ENCODE measurements at places on chromosomes 7 and 10. TPM values are rescaled to one million over a fixed set of nuclear protein-coding genes. Genes with fewer than 3 reads are reported as not detected.

DNA sequence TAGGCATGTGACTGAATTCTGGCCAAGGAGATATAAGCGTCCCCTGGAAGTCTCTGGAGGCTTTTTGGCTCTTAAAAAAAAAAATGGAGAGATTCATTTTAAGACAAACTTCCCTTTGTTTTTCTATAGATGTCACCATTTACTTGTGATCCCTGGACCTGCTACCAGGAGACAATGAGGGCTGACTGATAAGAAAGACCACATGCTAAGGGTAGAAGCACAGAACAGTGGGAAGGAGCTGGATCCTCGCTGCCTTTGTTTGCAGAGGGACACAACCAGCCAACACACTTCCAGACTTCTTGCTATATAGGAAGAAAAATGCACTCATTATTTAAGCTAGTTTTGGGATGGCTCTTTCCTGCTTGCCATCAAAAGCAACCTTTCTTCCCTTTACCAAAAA lies 172.2 kb downstream of the GRM8 start:
- DNase-seq: no peak

DNA sequence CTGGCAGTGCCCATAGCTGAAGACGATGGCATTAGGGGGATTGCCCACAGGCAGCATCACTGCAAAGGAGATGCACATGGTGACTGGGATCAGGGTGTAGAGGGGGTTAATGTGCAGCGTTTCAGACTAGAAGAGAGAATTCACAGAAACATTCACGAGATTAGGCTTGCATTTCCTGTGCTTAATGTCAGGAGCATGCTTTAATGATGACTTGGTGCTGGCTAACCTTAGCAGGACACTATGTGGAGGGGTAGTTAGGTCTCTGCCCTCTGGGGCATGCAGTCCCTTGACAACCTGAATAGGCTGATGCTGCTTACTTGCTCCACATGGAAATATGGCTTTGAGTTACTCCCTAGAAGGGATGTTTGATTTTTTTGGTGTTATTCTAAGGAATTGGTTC lies 21.8 kb downstream of the STMP1 start:
- DNase-seq: no peak

- no peak for DNase-seq
These were observed 5.4 kb upstream of the CEP41 start for GRCh38 chr7:130446259-130446658.

DNA sequence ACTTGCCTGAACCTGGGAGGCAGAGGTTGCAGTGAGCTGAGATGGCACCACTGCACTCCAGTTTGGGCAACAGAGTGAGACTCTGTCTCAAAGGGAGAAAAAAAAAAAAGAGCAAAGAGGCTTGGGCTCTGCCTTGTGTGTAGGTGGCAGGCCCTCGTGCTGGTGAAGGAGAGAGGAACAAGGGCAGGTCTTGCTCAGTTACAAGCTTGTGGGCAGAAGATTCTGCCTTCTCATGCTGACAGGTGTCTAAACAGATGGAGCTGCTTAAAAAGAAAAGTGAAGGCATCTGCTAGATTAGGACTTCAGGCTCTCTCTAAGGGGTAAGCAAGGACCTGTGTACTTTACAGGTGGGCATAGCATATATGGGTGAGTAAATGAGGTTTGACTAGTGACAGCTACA lies 65.5 kb upstream of the TRIM8 start:
- no peak for DNase-seq

GRCh38 chr7:47535704-47536628 lies 45.9 kb downstream of the TNS3 start:
- no peak for DNase-seq

- DNase-seq: no peak
These were observed 92.8 kb downstream of the CPXM2 start for GRCh38 chr10:123798856-123799255.

GRCh38 chr10:8069108-8069507 lies 14.6 kb downstream of the GATA3 start:
- no peak for DNase-seq

GRCh38 chr7:131374821-131375220 lies 47.1 kb downstream of the MKLN1 start:
- DNase-seq: no peak

The TMEM229A gene
- 0.83 TPM for total RNA-seq

The ACTL6B gene
- total RNA-seq: not detected

The FAM25A gene
- not detected for total RNA-seq

The GIMAP7 gene
- total RNA-seq: 14.3 TPM
